Fibroblast of skin of right biceps (primary cell): ENCODE measurements at places on chromosomes 2 and 18.

- no peak for DNase-seq
These were observed 28.2 kb downstream of the HS1BP3 start for GRCh38 chr2:20622731-20623130.

DNA sequence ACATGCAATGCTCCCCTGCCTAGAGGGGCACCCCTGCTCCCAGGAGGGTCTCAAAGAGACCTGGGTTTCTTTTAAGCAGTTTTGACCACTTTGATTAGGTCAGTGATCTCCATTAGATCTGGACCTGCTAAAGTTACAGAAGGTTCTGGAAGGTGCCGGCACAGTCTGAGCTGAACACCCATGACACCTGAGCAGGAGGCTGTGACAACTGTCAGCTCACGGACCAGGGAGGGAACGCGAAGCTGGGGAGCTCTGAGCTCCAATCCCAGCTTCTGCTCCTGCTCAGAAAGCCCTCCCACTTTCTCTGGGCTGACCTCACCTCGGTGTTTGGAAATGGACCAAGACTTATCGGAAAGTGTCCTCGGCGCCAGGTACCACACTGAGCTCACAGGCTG is 113.8 kb downstream of the NFATC1 start:
- DNase-seq = no peak

GRCh38 chr2:210177769-210178168 is 6.6 kb upstream of the KANSL1L start:
- DNase-seq = no peak

- DNase-seq = peak; percentile 94
These were observed 100.5 kb downstream of the CDC42EP3 start for GRCh38 chr2:37570773-37571586.
